Femur (tissue), 1 donor: ENCODE measurements at places on chromosomes 4 and X.

DNA sequence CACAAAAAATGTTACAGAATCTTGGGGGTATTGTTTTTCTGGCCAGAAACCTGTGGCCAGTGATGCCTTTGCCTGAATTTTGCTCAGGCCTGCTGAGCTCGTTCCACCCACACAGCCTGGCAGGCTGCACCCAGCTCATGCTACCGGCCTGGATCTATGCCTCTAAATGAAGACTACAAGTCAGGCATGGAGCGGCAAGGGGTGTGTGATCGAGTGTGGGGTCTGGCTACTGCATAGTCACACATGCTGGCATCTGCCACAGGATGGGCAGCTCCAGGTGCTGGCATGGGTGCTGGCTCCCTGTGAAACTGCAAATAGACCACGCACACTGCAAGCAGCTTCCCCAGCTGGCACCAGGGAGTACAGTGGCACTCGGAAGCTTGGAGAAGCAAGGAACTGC, 323.1 kb upstream of the POU3F4 start:
- no peak for DNase-seq

DNA sequence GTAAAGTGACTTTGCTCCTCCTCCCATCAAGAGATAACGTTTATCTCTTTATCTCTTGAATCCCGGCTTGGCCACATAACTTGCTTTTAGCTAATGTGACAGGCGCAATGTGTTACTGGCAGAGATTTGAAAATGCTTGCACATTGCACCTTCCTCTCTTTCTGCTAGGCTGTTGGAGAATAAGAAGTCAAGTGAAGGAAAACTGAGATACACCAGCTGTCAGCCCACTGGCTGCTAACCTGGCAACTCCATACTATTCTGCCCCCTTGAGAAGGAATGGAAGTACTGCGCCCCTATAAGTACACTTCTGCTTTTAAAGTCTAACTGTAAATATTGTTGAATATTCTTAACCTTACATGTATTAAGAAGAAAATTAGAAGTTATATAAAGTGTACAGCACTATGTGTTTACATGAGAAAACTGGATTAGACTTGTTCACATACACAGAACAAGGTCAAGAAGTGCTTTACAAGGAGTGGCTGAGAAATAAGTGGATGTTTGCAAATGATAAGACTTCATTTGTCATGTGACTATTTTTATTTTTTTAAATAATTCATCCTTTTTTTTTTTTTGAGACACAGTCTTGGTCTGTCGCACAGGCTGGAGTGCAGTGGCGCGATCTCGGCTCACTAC, 424.5 kb upstream of the CTSO start:
- no peak for DNase-seq

GRCh38 chrX:23598575-23598974, 68.7 kb upstream of the PRDX4 start:
- no peak for DNase-seq

DNA sequence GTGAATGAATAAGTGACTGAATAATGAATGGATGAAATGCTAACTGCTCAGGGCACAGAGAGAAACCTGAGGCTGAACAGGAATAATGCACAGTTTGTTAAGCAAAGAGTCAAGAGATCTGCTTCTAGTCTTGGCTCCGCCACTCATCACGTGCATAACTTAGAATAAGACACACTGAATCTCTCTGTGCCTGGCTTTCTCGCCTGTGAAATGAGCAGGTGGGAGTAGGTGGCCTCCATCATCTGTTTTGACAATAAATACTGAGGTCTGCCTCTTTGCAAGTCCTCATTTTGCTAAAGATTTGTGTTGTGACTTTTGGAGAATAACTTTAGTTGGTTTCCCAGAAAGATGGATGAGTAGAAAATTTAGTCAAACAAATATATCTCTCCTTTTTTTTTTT, 318.0 kb downstream of the FBXW7 start:
- DNase-seq: no peak

GRCh38 chrX:13167481-13168231, 123.2 kb upstream of the FAM9C start:
- DNase-seq: peak; percentile 64

- DNase-seq: no peak
Observed at GRCh38 chrX:41870719-41871151, 52.6 kb downstream of the CASK start.

GRCh38 chr4:23878246-23878891, 11.5 kb downstream of the PPARGC1A start:
- DNase-seq: no peak

DNA sequence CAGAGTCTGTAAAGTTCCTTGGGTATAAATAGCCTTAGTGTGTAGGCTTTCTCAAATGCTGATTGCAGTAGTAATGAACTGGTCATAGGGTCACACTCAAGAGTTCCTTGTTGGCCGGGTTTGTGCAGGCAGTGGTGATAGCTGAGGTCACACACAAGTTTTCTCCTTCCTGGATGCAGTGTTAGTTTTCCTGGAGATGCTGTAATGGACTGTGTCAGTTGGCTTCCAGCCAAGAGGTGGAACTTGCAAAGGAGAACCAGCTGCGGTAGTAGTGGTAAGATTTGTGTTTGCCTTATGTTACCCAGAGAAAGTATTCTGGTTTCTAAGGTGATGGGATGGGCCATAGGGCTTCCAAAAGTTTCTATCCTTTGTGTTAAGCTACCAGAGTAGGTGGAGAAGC, 409.8 kb upstream of the FRG1 start:
- peak; percentile 31 for DNase-seq

GRCh38 chrX:19670854-19671620, 155.7 kb upstream of the MAP3K15 start:
- peak; percentile 55 for DNase-seq

DNA sequence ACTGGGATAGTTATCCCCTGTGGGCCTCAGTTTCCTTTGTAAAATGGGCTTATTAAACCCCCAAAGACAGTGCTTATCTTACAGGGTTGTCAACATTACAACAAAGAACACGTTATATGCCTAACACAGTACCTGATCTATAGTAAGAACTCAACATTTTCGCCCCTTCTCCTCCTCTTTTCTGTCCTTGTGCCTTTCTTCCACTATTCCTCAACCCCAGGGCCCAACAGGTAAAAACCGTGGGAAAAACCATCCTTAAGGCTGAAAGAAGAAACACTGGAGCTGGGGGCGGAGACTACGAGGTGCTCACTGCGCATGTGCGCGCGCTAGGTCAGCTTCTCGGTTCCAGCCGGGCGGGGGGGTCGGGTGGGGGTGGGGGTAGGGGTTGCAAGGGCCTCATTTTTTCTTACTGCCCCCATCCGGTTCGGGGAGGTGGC, 426 bp upstream of the XIAP start:
- DNase-seq: no peak

GRCh38 chr4:3479358-3480101, 16.4 kb downstream of the DOK7 start:
- no peak for DNase-seq
